ENCODE measurements at places on chromosomes 4 and X.

DNA sequence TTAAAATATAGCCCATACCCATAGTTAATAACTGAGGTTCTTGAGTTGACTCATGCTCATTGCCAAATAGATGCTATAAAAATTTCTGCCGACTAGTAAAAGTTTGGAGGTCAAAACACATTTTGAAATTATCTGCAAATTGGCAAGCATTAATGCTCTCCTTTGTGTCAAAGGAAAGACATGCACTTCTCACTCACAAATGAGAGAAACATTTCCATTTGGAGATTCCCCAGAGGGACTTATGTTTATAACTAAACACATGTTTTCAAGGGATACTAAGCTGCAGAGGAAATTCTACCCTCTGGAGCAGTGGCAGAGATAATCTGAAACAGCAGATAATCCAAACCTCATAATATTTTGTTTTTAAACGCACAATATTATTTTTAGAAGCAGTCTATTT lies 45.7 kb upstream of the CCDC160 start:
- no peak for DNase-seq

DNA sequence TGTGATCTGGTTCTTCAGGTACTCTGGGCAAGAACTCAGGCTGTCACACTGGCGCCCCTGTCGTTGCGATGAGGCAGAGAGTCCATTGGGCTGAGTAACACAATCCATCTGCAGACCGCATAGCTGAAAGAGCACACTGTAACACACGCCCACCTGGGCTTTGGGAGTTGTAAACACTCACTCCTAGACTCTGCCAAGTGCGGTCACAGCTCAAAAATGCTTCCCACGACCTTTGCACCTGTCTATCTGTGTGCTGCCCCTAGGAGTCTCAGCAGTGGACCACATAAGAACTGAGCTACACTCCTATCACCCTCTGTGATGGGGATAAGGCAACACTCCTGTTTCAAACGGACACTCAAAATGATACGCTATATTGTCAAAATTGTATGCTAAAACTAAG lies 2028.3 kb downstream of the PCDH7 start:
- DNase-seq, result no peak

DNA sequence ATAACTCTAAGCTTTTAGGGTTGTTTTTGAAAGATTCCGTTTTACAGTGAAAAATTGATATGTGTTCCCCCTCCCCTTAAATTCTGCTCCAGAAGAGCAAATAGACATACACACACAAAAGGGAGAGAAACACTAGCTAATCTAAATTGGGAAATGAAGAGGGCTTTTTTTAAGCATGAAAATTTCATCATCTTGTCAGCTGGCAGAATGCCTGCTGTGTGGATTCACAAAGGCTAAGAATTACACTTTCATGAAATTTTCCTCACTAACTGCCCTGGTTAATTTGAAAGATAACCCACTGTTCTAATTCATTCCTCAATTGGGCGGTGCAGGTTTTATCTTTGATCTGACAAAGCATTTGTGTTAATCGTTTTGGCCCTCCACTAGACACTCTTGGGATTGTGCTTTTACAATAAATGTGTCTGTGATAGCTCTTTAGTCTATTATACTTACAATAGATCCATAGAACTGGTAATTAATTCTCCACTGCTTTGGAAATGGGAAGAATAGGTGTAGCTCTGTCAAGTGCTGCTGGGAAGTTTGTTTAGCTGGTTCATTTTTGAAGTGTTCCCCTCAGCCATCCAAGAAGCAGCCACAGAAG lies 152.9 kb downstream of the POLA1 start:
- no peak for DNase-seq

- no peak for DNase-seq
These were observed 958.0 kb downstream of the STPG2 start for GRCh38 chr4:97185233-97185632.

Data from activated T-helper 1 cell treated with Interleukin-2 at 50 U/mL for 16 hours (primary cell).